Renal cortex interstitium (tissue), 15 donors: ENCODE measurements at places on chromosomes 6 and 20. TPM values are rescaled to one million over a fixed set of nuclear protein-coding genes. Genes with fewer than 3 reads are reported as not detected.

Gene KCNG1
- polyA plus RNA-seq = 7.9 TPM

Gene DEFB132
- polyA plus RNA-seq = not detected

Gene PRPF6
- 87.4 TPM for polyA plus RNA-seq

Gene MEI4
- polyA plus RNA-seq = 1.7 TPM

Gene ZNF311
- 5.4 TPM for polyA plus RNA-seq

Gene NCR2
- polyA plus RNA-seq = not detected

Gene TRDN
- polyA plus RNA-seq = 3.0 TPM

Gene MOG
- polyA plus RNA-seq = not detected
